ENCODE measurements at places on chromosomes 12 and 14.

GRCh38 chr14:64953661-64954060, 11.1 kb upstream of the GPX2 start:
- DNase-seq, result no peak

- no peak for DNase-seq
These were observed 35.5 kb downstream of the CPSF6 start for GRCh38 chr12:69274861-69275260.

GRCh38 chr12:55692631-55693322, 14.9 kb downstream of the ITGA7 start:
- DNase-seq, result no peak

GRCh38 chr12:77243345-77243744, 178.0 kb upstream of the E2F7 start:
- DNase-seq, result no peak

- DNase-seq, result no peak
These were observed 1472.5 kb upstream of the SEL1L start for GRCh38 chr14:83006121-83006670.

DNA sequence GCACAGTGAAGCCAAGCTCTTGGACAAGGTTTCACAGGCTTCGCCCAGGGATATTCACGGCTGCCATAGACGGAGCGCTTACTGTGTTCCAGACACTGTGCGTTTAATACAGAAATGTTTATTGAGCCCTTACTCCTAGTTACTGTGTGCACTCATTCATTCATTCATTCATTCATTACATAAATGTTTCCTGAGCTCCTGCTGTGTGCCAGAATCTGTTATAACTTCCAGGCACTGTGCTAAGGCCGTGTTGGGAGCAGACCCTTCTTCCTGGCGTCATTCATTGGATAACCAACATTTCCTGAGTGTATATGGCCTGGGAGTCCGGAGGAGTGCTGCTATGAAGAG, 760 bp upstream of the MED13L start:
- DNase-seq, result no peak

DNA sequence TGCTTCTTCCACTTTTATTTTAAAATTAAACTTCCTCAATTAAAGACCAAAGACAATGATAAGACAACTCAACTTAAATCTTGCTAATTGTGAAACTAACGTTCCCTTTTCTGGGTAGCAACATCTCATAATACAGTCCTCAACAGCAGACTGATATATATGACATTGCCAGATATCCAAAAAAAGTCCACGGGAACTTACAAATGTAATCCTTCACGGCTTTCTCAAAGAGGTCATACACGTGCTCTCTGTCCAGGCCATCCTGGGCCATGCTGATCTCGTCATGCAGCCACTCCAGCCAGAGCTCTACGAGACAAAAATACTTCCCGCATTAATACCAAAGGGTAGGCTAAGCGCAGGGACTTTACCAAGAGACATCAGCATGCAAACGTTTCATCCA, 13.3 kb downstream of the SART3 start:
- DNase-seq, result no peak

GRCh38 chr12:119176267-119177055, 2.3 kb upstream of the HSPB8 start:
- DNase-seq, result no peak

DNA sequence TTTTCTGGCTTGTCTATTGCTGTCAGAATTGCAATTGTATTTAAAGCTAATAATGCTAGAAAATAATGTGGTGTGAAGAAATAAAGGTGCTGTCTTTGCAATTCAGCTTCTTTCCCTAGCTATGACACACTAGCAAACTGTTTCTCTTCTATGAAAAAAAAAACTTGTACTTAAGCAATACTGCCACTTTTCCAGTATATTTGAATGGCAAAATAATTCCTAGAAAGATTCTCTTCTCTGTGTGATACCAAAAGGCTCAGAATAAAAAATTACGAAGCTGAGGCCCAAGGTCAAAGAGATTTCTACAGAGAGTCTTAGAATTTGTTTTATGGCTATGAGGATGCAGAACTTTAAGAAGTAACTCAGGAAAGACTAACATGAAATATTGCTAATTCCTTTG, 235.5 kb downstream of the ADAMTS20 start:
- no peak for DNase-seq

GRCh38 chr12:73277971-73278370, 1005.8 kb downstream of the TRHDE start:
- no peak for DNase-seq

DNA sequence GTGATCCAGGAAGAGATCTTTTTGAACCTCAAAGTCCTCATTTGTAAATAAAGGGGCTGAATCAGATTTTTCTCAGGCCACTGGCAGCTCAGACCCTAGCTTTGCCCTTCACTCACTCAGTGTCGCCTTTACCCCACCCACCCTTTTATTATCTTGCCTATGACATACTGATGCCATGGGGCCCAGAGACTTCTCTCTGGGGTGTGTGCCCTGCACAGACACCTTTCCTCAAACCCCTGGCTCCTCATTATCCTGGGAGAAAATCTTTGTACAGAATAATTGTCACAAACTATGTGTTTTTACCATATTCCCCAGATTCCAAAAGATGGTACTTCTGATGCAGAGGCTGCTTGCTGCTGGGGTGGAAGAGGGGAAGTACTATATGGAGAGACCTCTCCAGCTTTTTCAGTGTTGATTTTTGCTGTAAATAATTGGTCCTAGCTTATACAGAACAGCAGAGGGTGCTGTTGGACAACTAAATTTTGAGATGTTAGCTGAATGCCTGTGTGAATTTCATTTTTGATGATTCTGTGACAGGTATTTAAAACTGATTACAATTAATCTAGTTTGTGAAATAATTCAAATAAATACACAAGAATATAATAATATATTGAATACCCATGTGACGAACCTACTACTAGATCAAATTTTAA, 53.9 kb upstream of the DCD start:
- peak; percentile 25 for DNase-seq

GRCh38 chr14:30977752-30978151, 47.7 kb upstream of the AP4S1 start:
- DNase-seq, result no peak

DNA sequence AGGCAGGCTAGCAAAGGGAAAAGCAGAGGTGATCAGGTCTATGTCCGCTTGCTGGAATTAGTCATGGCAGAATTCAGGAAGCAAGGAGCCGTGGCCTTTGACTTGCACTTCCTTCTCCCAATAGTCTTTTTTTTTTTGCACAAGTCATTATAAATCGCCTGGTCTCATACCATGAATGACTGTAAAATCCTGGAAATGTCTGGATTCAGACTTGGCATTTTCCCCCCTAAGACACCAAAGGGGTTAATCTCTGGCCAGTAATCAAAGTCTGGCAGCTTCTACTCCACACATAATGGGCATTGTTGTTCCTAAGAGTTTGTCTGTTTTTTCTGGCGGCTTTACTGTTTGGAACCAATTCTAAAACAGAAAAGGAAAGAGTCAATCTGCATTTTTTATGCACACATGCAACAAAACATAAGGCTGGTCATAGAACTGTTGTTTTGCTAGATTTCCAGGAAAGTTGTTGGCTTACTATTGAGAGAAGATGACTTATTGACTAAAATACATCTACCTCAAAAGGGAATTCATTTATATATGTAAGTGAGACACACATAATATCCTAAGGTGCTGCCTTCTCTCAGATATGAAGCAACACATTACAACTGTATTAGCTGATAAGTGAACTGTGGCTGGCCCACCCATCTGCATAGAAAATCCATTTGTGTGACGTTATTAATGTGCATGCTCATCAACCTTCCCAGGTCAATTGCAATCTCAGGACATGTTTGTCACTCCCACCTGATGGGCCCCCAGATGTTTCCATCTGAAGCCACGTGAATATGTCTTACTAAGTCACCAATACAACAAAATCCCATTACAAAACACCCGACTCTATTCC, 157.3 kb downstream of the BTG1 start:
- no peak for DNase-seq

- no peak for DNase-seq
These were observed 127.1 kb upstream of the RTL1 start for GRCh38 chr14:101030586-101030985.

- DNase-seq, result no peak
These were observed 64.7 kb downstream of the CLMN start for GRCh38 chr14:95255013-95255412.

DNA sequence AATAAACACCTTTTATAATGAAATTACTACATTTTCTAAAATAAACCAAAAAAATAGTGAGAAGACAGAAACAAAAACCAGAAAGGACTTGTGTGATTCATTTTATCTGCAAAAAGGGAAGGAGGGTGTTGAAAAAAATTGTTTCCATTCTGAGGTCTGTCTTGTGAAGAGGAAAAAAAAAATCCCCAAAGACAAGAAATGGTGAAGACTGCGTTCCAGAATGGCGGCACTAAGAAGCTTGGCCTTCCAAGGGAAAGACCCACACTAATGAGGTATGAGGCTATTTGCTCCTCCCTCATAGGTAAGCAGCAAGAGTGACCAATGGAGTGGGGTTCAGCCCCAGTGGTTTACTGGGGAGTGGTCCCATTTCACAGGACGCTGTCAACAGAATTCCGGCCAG, 35.0 kb downstream of the GNPTAB start:
- DNase-seq, result no peak

DNA sequence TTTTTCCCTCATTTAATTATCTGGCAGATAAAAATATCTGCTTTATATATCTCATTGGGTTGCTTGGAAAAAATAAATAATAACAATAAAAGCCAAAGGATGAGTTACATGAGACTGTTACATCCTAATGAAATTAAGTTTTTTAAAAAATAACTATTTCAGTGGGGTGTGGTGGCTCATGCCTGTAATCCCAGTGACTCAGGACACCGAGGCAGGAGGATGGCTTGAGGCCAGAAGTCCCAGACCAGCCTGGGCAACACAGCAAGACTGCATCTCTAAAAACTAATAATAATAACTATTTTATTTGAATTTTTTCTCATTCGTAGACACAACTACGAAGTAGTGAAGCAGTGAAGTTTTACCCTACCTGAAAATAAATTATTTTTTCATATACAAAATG, 103.3 kb downstream of the BCAT1 start:
- DNase-seq, result no peak

- peak; percentile 37 for DNase-seq
These were observed 23.1 kb upstream of the LRTM2 start for GRCh38 chr12:1797011-1797901.

GRCh38 chr14:100662879-100663760, 63.6 kb upstream of the DLK1 start:
- peak; percentile 47 for DNase-seq

- no peak for DNase-seq
These were observed 13.1 kb upstream of the LTA4H start for GRCh38 chr12:96048393-96048969.

DNA sequence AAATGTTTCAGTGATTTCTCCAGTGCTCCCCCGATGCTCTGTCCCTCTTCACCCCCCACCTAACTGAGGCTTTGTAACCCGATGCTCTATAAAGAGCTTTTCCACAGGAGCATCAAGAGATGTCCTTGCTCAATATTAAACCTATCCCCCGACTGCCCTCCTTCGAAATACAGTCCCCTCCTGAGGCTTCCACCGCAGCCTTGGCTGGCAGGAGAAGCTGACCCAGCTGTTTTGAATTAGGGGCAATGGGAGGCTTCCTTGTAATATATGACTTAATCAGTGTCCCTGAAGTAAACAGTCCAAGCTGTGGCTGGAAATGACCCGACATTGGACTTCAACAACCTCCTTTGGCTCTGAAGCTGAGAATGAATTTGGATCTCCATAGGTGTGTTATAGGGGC, 62.4 kb downstream of the TMEM30B start:
- no peak for DNase-seq

- no peak for DNase-seq
These were observed 94.1 kb downstream of the FBXL14 start for GRCh38 chr12:1500095-1500801.

- DNase-seq, result no peak
These were observed 176.8 kb downstream of the APAF1 start for GRCh38 chr12:98821866-98822265.

- DNase-seq, result no peak
These were observed 53.0 kb downstream of the IFNG-AS1 start for GRCh38 chr12:68042212-68042699.

GRCh38 chr14:42378274-42378673, 771.6 kb downstream of the LRFN5 start:
- no peak for DNase-seq

- no peak for DNase-seq
These were observed 24.8 kb upstream of the PLEKHG6 start for GRCh38 chr12:6285532-6286306.

DNA sequence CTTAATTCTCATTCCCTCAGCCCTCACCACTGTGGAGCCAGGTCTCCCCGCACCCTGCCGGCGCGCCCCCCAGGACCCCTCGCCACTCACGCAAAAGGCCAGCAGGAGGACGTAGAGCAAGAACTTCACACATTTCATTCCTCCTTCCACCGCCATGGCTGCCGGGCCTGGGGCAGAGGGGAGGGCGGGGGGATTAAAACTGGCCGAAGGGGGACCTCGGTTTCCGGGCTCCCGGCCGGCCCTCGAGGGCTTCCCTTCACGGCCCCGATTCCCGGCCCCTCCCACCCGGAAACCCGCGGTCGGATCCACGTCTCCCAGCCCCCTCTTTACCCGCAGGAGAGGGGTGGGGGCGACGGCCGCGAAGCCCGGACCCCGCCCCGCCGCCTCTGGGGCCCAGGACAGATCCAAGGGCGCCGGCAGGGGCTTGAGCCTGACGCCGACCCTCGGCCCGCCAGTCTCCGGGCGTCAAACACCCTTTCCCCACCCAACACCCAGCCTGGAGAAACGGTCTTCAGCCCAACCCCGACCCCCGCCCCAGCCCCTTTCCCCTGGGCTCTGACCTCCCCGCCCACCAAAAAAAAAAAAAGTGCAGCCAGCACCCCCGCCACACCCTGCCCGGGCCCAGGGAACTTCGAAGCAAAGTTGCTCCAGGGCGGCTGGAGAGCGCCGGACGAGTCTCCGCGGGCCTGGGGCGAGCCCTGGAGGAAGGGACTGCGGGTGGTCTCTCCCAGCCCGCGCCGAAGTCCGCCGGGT, 447 bp downstream of the CD63 start:
- DNase-seq, result no peak

- no peak for DNase-seq
These were observed 58.8 kb downstream of the OTX2 start for GRCh38 chr14:56751471-56751870.

- DNase-seq, result no peak
These were observed 153.9 kb upstream of the RMST start for GRCh38 chr12:97308576-97309198.

DNA sequence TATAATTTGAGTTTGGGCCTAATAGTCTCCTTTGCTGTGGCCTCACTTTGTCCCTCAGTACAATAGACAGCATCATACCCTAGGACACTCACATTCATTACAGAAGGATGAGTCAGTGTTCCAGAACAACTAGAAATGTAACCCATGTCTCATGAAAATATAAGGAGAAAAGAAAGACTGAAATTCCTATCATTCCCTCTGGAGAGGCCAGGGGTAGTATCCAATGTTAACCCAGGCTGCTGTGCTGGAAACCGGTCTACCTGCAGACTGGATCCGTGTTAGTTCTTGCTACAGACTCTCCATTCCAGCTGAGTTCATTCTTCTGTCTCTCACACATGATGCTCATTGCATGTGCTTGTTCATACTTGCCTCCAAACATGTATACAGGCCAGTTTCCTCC, 75.8 kb upstream of the HOXC13 start:
- no peak for DNase-seq

GRCh38 chr12:2391740-2392331, 339.0 kb downstream of the CACNA1C start:
- DNase-seq, result no peak

GRCh38 chr14:36505892-36506731, 13.9 kb downstream of the NKX2-1 start:
- DNase-seq, result no peak
